ENCODE measurements at places on chromosomes 3 and 15.

DNA sequence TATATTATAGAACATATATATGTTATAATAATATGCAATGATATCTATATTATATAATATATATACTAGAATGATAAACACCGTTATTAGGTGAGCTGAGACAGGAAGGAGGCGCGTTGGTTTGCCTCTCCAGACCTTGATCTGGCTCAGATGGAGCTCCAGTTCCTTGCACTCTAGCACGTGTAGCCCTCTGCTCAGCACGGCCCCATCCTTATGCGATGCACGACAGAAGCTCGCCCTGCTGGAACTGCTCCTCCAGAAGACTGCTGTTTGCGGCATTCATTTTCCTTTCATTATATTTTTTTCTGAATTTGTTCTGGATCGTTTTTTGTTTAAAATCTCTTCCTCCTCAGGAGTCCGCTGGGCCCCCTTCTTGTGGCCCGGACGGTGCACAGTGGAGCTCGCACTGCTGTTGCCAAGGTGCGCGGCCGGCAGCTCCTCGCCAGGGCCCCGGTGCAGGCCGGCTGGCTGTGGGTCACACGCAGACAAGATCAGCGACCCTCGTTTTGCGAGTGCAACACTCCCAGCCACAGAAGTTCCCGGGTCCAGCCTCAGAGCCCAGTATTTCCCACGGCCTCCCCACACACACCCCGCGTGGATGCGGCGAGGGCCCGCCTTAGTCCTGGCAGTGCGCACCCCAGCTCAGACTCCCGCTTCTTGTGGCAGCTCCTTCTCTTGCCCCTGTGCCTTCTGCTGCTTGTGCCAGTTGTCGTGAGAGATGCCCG is 112.2 kb downstream of the CHL1 start:
- no peak for DNase-seq

GRCh38 chr3:64003589-64003988 is 19.7 kb downstream of the PSMD6 start:
- DNase-seq: no peak

DNA sequence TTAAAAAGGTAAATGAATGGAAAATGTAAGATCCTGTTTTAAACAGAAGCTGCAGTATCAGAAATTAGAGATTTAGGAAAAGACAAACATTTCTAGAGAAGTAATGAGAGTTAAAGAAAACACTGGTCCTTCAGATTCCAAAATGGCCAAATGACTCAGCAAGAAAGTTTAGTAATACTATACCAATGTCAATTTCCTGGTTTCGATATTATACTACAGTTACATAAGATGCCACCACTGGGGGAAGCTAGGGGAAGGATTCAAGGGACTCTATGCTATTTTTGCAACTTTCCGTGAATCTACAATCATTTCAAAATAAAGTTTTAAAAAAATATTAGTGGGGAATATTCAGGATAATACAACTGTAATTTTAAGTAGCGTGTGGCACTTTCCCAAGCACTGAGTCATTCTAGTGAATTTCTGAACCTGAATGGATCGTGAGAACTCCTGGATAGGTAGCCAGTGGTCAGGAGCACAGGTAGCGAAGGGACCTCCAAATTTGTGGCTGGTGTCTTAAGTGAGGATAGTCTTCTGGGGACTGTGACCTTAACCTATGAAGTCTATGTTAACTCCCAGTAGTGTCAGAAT is 37.6 kb downstream of the TMCC1 start:
- DNase-seq: no peak

GRCh38 chr15:53976844-53977392 is 1.3 kb upstream of the UNC13C start:
- DNase-seq: no peak

- DNase-seq: no peak
Observed at GRCh38 chr3:60708191-60708975, 542.9 kb downstream of the FHIT start.

DNA sequence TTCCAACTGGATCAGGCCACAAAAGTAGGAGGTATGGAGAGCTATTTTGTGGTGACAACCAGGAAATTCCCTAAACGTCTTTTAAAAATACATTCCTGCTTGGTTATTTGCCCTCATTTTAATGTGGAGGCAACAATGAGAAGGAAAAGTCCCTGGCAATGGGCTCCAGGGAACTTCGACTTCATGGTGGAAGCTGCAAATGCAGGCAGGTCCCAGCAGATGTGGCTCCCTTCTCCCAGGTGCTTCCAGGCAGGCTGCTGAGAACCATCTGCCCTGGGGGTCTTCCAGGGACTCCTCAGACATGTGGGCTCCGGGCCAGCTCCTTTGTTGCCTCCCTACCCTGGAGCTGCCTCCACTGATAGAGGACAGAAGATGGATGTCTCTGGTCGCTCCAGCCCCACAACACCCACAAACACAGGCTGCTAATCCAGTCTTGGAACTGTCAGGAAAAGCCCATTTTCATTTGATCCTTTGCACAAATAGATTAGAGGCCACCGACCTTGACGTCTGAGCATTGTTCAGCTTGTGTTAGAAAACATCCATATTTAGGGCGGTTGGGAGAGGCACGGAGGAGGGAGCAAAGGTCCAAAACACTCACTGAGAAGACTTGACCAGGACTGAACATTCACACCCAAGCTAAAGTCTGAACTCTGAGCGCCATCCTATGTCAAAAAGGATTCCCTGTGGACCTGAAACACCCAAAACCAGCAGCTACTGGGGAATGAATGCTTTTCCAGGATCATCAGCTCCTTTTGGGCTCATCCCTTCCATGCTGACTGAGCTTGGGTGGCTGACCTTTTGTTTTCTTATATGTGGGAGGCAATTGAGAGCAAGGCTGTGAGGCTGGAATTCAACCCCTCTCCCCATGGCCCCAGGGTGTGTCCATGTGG is 30.2 kb upstream of the SLCO2A1 start:
- no peak for DNase-seq

DNA sequence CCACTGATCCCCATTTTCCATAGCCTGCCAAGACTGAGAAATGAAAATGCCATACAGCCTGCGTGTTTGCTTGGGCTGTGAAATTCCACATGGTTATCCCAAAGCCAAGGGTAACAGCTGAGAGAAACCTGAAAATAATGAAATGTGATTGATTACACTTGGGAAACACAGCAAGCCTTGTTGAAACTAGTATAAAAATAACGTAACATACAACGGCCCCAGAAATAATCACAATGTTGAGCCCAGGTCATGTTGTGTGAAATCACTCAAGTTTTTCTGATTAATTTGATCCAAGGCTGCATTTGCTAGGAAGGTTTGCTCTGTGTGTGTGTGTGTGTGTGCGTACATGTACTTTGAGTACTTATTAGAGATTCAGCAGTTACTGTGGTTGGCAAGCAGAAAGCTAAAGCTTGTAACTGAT is 269.0 kb downstream of the OXSM start:
- no peak for DNase-seq

DNA sequence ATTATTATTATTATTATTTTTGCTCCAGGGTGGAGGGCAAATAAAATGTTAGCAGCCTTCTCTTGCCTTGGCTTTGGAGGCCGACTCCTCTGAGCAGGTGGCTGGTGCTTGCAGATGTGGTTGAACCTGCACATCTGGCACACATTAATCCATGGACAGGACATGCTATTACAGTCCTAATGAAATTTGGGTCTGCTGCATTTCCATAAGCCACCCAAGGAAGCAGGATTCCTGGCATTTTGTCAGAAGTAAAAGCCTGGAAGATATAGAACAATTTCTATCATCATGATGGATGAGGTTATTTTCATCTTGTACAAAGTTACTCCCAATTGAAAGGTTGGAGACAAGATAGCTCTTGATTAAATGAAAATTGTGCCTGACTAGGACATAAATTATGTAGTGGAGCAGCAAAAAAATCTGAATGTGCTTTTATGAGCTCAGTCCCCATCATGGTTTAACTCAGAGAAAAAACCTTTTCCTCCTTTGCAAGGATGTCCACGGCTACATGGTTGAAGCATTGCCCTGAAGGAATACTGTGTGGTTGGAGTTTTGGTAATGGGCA is 130.9 kb upstream of the RGMA start:
- DNase-seq: no peak

DNA sequence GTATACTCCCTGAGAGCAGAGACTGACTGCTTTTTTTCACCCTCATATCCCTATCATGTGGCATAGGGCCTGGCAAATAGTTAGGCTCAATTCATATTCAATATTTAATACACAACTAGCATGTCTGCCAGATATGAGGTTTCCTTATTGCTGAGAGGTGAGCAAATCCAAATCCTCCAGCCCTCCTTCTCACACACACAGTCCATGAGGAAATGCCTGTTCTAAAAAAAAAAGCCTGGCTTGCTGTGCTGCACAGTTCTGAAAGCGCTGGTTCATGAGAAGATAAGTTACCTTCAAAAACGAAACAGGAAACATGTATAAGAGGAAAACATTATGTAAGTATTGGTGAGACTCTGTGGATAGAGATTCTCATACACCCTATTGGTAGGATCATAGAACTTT is 15.5 kb upstream of the ACAP2 start:
- DNase-seq: no peak

GRCh38 chr15:90002428-90002844 is 1.3 kb downstream of the ZNF710 start:
- DNase-seq: no peak

DNA sequence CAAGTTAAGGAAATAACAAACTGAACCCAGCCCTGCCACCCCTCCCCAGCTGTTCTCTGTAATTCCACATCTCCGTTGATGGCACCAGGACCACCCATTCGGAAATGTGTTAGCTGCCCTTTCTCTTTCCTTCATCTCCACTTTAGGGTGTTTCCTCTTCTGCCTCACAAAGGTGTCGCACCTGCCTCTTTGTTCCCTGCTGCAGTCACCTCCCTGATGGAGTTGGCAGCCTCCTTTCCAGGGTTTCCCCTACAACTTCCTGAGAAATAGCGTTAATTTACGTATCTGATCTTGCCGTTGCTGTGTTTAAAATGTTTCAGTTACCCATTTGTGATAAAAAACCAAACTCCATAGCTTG is 57.3 kb downstream of the GPR171 start:
- DNase-seq: no peak

DNA sequence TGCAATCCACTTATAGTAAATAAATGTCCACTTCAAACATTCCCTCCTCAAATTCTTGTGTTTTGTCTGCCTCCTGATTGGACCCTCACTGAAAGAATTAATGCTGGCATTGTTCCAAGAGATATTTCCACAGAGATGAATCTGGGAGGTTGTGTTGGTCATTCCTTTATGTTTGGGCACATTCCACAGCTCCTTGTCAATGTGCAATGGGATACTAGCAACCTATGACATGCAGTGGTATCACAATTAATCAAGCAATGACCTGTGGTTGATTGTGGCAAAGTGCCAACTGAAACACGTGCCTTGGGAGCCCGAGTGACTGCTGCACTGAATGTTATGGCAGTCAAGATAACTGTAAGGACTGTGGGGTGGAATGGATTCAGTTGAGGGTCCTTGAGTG is 55.0 kb upstream of the SNRPN start:
- DNase-seq: no peak

DNA sequence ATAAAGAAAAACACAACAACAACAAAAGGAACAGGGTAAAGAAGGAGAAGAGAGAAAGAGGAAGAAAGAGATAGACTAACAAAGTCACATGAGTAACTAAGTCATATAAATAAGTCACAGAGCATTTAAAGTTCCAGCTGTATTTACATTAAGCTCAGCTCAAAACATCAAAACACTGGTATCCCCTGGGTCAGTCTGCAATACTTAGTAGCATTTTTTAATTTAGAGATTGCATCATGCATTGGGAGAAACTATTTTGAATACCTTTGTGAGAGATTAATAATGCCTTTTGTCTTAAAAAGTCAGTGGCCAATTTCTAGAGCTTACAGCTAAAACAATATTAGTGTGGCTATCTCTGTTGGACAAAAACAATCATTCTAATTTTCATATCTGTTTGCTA is 78.4 kb downstream of the NEK10 start:
- DNase-seq: no peak

DNA sequence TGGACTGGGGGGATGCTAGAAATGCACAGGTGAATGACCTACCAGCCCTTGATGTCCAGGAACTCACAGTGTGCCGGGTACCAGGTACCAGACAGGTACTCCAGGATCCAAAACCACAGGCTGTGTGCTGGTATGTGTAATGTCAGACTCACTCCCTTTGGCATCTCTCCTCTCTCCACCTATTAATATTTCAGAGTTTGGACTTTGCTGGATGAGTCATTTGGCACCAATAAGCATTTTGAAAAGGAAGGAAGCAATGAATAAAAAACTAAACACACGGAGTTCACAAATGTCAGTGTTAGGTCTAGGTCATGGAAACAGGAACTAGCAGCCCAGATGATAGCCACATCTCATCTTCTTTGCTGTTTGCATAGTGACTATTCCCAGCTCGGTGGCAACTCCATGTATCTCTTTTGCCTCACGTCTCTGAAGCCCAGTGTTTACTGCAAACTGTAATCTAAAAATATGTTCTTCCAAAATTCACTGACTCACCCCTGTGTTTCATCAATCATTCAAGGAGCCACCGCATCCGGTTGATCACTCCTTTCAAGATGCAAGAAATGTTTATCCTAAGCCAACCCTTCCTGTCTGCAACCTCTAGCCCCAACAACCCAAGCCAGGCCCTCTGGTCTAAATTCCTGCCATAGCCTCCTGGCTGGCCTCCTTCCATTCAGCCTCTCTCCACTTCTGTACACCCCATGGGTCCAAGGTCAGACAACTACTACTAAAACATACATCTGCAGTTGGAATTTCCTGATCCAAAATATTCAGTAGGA is 8.4 kb downstream of the ITGB5 start:
- DNase-seq: no peak

GRCh38 chr3:45554006-45554666 is 40.4 kb upstream of the LIMD1 start:
- DNase-seq: no peak

DNA sequence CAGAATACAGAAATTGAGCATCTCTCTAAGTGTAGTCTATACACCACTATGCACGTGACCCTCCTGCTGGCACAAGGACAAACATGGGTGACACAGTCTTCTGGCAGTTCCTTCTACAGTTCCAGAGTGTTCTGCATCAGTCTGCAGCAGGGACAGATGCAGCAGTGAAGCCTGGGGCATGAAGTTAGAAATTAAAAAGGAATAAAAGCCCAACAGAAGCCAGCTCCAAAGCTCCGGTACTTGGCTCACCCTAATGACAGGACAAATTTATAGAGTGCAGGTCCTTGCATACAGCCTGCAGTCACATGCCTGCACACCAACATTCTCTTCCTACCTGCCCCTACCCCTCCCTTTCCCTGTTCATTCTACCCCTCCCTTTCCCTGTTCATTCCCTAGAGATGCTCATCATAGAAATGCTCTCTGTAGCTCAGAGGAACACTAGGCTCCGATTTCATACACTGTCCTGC is 15.0 kb downstream of the UACA start:
- no peak for DNase-seq

Measured in stimulated activated CD8-positive, alpha-beta memory T cell treated with anti-CD3 and anti-CD28 coated beads, Interleukin-4, amount 100 ng/mL, for 4 hours (primary cell).